ENCODE measurements at places on chromosomes 1 and 21.

GRCh38 chr1:240888039-240888786 lies 276.3 kb upstream of the GREM2 start:
- peak; percentile 7 for DNase-seq

- no peak for DNase-seq
These were observed 52.4 kb downstream of the DISP3 start for GRCh38 chr1:11531314-11531870.

- DNase-seq, result no peak
These were observed 54.2 kb upstream of the BCL9 start for GRCh38 chr1:147486876-147487656.

DNA sequence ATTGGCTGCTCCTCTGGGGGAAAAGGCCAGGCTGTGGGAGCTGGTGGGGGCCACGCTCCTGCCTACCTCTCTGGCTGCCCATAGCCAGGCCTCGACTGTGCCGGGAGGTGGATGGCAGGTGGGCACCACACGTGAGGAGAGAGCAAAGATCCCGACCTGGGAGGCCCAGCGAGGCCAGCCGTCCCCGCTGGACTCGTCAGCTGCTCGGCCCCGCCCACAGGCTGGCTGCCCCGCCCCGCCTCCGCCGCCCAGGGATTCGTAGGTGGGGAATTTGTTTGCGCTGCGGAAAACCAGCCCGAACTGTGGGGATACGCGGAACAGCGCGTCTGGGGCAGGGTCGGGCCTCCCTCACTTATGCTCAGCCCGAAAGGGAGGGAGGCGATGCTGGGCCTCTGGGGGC lies 31.7 kb downstream of the TP73 start:
- DNase-seq, result no peak

DNA sequence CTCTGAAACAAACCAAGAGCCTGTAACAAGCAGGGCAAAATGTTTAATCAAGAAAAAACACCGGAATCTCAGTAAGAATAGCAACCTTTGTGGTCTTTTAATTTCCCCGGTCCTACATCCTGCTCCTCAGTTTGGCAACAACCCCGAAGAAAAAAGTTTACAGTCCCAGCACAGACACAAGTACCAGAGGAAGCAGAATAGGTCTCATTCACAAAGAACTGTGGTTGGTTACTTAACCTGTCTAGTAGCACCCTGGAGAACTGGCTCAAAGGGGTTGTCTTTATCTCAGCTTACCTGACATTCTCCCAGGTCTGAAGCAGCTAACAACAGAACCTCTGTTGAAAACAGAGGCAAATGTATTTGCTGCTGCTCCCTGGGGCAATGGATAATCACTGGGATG lies 399.3 kb downstream of the AJAP1 start:
- DNase-seq, result no peak

DNA sequence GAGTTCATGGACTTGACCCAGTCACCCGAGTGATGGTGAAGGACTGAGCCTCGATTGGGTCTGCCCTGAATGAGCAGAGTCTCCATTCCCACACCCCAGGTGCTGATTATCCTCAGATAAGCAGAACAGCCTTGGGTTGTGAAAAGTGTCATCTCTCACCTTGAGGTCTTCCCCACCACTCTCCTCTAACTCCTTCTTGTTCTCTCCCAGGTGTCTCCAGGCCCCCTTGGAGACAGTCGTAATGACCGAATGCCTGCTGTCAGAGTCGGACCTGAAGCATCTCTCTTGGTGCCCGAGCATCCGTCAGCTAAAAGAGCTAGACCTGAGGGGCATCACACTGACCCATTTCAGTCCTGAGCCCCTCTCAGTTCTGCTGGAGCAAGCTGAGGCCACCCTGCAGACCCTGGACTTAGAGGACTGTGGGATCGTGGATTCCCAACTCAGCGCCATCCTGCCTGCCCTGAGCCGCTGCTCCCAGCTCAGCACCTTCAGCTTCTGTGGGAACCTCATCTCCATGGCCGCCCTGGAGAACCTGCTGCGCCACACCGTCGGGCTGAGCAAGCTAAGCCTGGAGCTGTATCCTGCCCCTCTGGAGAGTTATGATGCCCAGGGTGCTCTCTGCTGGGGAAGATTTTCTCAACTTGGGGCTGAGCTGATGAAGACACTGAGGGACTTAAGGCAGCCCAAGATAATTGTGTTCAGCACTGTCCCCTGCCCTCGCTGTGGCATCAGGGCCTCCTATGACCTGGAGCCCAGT lies 3.4 kb downstream of the PRAMEF12 start:
- no peak for DNase-seq

DNA sequence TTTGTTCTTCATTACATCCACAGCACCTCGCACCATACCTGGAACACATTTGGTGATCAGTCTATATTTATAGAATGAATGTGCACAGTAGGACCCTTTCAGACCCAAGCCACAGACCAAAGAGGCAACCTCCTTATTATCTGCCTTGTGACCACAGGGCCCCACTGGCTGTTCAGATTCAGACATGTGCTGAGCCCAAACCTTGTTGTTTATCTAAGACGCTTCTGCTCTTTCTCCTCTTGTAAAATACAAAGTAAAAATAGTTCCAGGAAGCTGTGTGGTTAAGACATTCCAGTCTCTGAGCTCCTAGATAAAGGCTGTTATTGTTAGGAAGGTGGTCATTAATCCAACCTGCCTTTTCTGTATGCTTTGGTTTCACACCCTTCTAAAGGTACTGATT lies 3.6 kb upstream of the SCMH1 start:
- no peak for DNase-seq

- peak; percentile 63 for DNase-seq
These were observed 33.7 kb upstream of the VASH2 start for GRCh38 chr1:212916481-212917133.

DNA sequence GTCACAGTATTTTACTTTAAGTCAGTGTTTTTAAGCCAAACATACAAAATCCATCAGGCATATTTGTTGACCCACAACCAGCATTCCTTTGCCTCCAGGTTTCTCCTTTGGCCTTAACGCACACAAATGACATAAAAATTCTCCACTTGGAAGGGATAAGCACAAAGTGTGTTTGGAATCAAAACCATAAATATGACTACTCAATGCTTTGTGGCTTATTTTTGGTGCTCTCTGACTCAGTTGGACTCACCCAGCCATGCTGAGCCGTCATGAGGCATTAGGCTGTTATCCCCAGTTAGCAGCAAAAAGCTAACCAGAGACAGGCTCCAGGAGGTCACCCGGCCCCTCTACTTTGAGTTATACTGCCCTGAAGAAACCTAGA lies 948 bp downstream of the PRUNE1 start:
- DNase-seq, result no peak
